ENCODE measurements at places on chromosomes 1 and 21.

- no peak for DNase-seq
Measured at GRCh38 chr1:246160905-246161304, 346.2 kb downstream of the SMYD3 start.

GRCh38 chr1:214979191-214979590 is 103.3 kb upstream of the KCNK2 start:
- no peak for DNase-seq

- DNase-seq: no peak
Measured at GRCh38 chr1:200546577-200546976, 74.0 kb downstream of the KIF14 start.

GRCh38 chr1:55128418-55128995 is 86.7 kb downstream of the USP24 start:
- DNase-seq: no peak

DNA sequence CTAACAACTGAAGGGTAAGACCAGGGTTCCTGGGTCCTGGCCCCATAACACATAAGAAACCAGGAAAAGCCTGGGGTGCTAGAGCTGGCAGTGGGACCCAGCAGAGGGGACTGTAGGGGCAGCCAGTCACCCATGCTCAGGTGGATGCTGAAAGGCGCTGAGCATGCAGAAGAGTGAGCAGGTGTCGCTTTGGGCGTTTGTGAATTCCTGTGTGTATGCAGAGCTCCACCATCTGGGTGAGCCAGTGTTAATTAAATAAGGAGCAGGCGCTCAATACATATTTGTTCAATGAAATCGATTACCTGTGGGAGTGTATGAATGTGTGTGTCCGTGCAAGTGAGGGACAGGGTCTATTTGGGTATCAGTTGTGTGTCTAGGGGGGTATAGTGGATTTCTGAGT is 499 bp downstream of the C1QA start:
- no peak for DNase-seq

DNA sequence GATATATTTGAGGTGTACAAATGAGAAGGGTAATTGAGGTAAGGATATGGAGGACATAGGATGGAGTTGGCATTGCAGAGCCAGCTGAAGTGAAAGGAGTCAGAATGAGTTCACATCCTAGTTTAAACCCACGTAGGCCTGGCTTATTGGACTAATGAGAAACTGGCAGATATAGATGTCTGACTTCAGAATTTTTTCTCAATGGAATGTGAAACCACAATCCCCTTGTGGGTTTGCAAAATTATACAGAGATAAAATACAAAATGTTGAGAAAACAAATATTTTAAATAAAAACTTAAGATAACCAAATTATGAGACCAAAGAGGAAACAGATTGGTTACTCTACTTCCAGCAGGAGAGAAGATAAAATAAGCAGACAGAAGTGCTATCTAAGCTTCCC is 277.4 kb upstream of the LRRC7 start:
- no peak for DNase-seq

DNA sequence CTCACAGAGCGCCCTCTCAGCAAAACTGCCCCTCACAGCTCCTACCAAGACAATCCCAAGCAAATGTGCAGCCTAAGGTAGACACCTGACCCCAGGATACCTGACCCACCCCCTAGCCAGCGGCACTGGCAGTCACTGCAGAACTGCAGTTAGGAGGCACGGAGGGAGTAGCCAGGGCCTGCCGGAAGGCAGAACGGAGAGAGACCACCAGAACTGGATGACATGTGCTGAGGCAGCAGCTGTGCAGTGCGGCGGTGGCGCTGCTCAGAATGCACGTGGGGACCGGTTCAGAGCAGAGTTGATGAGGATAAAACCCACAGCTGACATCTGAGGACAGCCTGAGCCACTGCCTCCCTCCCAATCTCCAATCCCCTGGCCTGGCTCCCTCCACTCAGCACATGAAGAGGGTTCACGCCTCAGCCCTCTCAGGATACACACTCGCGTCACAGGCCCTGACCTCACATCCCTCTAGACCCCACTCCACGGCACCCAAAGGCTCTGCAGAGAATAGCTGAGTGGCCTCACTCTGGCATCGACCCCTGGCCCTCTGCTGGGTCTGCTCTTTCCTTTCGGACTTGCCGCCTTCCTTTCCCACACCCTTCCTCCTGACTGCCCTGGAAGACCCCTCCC is 29.6 kb downstream of the UBE2G2 start:
- no peak for DNase-seq

DNA sequence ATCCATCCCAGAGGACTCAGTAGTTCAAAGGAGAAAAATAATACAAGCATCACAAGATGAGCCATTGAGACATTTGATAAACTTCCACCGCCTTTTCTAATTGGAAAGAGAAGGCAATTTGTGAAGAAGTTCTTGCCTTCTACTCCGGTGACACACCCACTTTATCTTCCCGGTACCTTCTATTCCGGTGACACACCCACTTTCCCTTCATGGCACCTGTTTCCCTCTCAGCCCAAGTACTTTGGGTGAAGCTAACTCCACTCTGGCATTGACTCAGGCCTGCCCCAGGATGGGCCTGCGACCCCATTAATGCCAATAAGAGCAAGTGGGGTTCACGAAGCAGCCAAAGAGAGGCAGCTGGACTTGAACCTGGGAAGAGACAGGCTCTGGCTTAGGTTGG is 38.2 kb downstream of the CLDN14 start:
- no peak for DNase-seq

DNA sequence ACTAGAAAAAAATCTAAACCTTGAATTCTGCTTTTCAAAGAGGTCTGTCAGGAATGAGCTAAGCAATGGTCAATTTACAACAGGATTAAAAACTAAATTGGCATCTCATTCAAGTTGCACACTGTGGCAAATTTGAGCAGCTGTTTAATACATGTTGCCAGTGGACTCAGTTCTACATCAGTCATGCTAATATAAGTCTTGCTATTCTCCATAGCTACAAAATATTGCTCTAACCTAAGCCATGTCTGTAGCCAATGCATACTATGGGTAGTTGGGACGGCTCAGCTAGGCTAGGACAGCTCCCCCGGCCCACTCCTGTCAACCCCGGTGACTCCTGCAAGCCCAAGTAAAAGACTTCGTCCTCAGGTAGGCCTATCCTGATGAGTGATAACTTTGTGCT is 10.9 kb upstream of the VAV3 start:
- no peak for DNase-seq

DNA sequence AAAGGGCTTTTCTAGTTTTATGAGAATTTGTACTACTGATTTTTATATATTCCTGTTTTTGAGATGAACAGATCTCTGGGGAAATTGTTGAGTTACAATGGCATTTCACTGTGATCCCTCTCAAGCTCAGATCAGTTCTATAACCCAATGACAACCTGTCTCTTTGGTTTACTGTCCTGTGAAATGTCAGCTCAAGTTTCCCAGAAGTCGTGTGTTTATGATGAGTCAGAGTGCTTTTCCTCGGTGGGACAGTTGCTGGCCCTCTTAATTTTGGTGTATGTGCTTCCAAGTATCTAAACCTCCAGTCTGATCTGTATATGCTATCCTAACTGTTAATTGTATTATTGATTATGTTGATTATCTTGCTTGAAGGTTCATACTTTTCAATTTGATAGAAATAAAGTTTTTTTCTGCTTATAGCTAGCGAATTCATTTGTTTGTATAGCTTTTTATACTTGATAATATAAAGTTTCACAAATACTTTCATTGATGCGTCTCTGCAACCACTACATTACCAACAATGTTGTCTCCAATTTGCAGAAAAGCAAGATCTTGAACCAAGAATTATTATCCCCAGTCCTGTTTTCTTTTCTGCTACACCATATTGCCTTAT is 77.5 kb upstream of the DNAJC6 start:
- no peak for DNase-seq

DNA sequence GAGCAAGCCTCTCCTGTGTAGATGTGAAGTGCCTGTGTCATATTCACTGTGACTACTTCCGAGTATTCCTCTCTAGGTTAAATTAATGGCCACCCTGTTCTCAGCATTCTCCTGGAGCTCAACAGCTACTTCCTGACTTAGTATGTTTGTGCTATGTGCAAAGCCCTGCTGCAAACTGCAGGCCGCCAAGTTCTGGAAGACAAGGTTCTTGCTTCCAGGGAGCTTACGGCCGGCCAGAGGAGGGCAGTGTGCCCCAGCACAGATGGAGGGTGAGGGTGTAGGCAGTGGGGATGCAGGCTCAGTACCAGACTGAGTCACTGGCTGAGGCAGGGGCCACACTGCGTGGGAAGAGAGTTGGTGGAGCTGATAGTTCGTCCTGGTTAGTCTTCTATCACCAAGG is 43.2 kb downstream of the ELK4 start:
- DNase-seq: peak; percentile 52

DNA sequence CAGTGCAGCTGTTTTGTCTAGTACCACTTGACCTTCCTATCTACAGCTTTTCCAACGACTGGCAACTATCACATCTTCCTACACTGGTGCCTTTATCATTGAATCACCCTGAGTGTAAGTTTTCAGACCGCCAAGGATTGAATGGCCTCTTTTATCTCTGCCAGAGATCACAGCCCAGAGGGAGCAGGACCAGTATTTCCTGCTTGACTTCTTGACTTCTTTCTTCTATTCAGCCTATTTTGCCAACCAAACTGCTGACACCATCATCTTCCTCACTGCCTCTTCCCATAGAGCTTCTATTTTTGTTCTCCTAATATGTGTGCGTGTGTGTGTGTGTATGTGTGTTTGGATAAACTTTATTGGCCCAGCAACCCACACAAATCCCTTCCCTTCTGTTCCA is 53.8 kb downstream of the SERBP1 start:
- no peak for DNase-seq

GRCh38 chr1:19505693-19506457 is 20.5 kb upstream of the CAPZB start:
- DNase-seq: no peak

DNA sequence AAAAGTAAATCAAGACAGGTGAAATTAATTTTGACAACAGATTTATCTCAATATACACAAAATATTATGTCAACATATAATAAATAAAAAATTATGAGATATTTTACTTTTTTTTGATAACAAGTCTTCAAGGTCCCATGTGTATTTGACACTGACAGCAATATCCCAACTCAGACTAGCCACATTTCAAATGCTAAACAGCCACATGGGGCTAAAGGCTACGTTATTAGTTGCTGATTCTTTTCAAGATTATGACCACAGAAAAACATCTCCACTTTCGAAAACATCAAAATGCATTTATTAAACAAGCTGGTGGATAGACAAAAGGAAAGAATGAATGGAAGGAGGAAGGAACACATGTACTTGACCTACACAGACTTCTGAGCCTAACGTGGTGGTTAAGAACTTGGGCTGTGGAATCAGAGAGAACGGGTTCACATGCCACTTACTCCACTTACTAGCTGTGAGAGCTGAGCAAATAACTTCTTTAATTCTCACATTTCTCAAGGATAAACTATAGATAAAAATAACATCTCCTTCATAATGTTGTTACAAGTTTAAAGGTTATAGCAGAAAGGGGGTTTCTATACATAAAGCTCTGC is 13.4 kb downstream of the PTPN14 start:
- no peak for DNase-seq

- peak; percentile 37 for DNase-seq
Measured at GRCh38 chr1:42931108-42931539, 27.5 kb downstream of the SLC2A1 start.

DNA sequence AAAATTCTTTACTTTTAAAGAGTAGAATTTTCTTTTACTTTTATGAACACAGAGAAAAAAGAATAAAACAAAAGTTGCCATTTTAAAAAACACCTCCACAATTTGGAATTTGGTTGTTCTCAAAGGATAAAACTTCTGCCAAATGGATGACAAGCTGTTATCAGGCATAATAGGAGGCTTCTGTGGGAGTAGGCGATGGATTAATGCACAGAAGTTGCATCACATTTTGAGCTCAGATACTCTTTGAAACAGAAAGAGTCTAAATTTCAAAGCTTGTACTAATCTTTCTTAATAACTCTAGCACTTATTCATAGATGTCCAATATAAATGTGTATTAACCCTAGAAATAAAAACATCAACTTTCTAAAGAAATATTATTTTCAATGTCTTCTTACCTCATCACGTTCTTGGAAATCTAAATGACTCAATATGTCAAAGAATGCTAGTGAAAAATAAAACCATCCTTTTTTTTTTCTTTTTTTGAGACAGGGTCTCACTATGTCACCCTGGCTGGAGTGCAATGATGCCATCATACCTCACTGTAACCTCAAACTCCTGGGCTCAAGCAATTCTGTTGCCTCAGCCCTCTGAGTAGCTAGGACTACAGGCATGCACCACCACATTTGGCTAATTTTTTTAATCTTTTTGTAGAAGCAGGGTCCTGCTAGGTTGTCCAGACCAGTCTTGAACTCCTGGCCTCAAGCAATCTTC is 112.8 kb upstream of the USP25 start:
- no peak for DNase-seq

DNA sequence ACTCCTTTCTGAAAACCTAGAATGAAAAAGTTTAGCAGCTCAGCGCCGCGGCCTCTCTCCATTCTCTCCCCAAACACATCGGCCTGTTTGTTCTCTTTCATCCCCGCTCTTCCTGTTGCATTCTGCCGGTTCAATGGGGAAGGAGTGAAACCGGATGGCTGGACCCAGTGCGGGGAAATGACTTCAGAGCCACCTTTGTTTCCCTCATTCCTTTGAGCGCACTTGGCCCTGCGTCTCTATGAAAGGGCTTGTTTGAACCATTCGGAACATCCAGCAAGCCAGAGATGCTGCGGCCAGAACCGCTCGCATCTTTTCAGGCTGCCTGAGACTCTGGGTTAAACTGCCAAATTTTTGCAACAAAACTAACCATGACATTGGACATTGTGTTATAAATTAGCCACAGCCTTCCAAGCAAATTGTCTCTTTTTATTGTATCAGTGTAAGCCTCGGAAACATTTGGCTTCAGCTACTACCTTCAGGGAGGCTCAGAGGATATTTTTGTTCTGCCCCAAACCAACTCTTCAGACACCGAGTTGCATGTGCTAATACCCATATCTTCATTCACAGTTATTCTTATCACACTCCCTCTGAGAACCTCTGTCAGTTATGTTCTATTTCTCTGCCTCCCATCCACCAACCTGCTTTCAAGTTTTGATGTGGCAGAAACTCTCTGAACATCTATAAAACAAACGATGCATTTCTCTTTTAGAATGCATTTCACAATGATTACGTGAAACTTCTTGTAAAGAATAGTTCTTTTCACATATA is 5.1 kb upstream of the OLIG1 start:
- no peak for DNase-seq

- no peak for DNase-seq
Measured at GRCh38 chr1:20882837-20883236, 95.7 kb upstream of the HP1BP3 start.

GRCh38 chr1:84759756-84760155 is 69.5 kb upstream of the SSX2IP start:
- DNase-seq: no peak

Measured in AG10803 (cell line).